A549 treated with CORT108297 at 1 μM for 4 hours (cell line): ENCODE measurements at places on chromosomes 7 and 10. TPM values are rescaled to one million over a fixed set of nuclear protein-coding genes. Genes with fewer than 3 reads are reported as not detected.

Gene NFKB2
- total RNA-seq, result 68.1 to 102 TPM (median 85.6 TPM) in 5 replicates

Gene CFAP58
- total RNA-seq, result 0.07 to 0.16 TPM (median 0.13 TPM) in 5 replicates

Gene CALD1
- 49.0 to 91.3 TPM (median 70.7 TPM) in 5 replicates for total RNA-seq

Gene PRKAR2B
- total RNA-seq, result 2.5 to 3.9 TPM (median 3.2 TPM) in 5 replicates

Gene CRYGN
- total RNA-seq, result not detected in 5 replicates

Gene PKD2L1
- 0.03 to 0.07 TPM (median 0.05 TPM) in 3 of 5 replicates, not detected in the others for total RNA-seq

Gene GPR37
- total RNA-seq, result 0.36 to 0.68 TPM (median 0.47 TPM) in 5 replicates

Gene GSAP
- 2.6 to 3.2 TPM (median 2.8 TPM) in 5 replicates for total RNA-seq

Gene TEX47
- total RNA-seq, result not detected in 5 replicates

Gene UTF1
- total RNA-seq, result 0.07 to 0.10 TPM in 2 of 5 replicates, not detected in the others

Gene STAG3
- 0.18 to 0.23 TPM (median 0.22 TPM) in 5 replicates for total RNA-seq

Gene FAM25A
- 0.56 TPM in 1 of 5 replicates, not detected in the others for total RNA-seq
